Heart left ventricle (tissue), 16 donors: ENCODE measurements at places on chromosomes 12 and 14. TPM values are rescaled to one million over a fixed set of nuclear protein-coding genes. Genes with fewer than 3 reads are reported as not detected.
A peak's percentile ranks its signal among the peaks of the same experiment; 100 is the strongest.

PRIMA1 gene
- total RNA-seq, result 5.0 TPM

DEPDC4 gene
- total RNA-seq, result 0.37 TPM

GDF3 gene
- not detected for total RNA-seq

ZBTB25 gene
- 19.0 TPM for total RNA-seq

TRPV4 gene
- 0.31 TPM for total RNA-seq

ADCY6 gene
- 117 TPM for total RNA-seq

OR6C75 gene
- not detected for total RNA-seq

KCNA5 gene
- 2.2 TPM for total RNA-seq

TMEM19 gene
- total RNA-seq, result 33.0 TPM

BIN2 gene
- 0.90 TPM for total RNA-seq

CLEC4A gene
- not detected for total RNA-seq

POTEM gene
- not detected for total RNA-seq

BCL11B gene
- not detected for total RNA-seq

DNA sequence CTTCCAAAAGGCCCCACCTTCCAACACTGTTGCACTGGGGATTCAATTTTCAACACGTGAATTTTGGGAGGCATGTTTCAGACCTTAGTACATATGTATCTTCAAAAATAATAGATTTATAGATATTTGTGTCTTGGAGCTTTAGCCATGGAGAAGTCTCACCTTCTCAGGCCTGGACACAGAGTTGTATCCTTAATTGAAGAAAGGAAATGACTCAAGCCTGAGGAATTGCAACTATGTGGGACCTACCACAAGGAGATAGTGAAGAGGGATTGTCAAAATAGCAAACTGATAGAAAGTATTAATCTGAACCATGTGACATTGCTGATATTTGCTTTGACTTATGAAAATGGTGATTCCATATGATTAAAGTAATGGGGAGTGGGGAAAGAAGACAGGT is 89.8 kb downstream of the ACSS3 start:
- no peak for DNase-seq

DNA sequence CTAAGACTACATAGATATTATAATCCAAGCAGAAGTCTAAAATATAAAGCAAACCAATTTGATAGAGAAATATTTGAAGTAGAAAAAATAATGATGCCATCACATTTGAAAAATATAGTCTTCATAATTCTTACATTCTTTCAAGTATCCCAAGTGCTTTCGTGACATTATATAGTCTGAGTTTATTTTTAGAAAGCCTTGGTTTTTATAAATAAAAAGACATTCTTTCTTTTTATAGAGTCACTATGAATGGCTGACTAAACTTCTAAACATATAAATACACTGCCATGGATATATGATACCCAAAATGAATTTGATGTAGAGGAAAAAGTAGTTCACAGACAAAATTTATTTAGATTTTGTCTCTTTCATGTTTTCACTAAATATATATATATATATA is 135.1 kb upstream of the PDZRN4 start:
- DNase-seq, result no peak

DNA sequence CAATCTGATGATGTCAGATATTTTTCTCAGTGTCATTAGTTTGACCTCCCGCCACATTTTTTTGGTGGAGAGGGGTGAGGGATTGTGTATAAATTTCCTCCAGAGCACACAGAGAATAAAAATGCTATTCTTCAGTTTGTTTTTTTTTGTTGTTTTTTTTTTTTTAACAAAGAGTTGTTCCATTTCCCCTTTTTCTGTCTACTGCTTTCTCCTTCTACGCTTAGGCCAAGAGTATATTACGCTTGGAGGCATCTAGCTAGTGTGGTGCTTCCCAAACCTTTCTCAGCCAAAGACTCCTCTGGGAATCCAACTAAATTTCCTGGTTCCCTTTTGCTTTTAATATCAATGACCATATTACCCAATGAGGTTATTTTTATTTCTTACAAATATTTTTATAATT is 465.6 kb downstream of the ZFP36L1 start:
- DNase-seq, result no peak

DNA sequence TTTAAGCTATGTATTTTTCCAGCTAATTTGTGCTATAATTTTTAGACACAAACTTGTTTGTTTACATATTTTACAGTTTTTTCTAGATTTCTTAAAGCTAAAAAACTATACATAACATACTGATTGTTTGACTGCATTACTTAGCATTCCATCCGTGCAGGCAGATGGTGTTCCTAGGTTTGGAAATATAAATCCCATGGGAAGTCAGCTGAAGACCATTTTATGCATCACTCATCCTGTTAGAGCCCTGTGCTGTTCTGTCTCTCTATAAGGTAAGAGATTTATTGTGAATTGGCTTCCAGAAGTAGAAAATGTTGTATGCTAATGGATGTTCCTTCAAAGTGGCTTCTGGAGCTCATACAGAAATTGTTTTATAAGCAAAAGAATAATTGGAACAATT is 31.1 kb downstream of the RMST start:
- no peak for DNase-seq

DNA sequence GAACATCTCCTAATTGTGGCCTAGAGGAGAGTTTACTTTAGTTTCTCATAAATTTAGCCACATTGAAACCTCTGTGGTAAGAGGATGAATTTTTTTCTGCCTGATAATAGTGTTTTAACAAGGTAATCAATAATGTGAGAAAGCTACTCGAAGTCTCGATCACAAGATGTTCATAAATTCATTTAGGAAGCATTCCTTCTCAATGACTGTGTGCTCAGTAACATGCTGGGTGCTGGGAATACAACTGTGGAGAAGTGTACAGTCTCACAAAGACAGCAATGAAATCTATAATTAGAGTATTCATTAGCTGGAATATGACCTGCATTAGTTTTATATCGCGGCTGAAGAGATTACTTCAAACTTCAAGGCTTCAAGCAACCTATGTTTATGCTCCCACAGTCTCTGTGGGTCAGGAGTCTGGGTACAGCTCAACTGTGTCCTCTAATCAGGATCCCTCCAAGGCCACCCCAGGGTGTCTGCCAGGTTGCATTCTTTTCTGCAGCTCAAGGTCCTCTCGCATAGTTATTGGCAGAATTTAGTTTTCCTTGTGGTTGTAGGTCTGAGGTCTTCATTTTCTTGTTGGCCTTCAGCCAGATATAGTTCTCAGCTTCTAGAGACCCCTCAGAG is 167.6 kb downstream of the ANO4 start:
- DNase-seq, result no peak

GRCh38 chr12:46470036-46470627 is 97.6 kb upstream of the SLC38A2 start:
- DNase-seq, result no peak

DNA sequence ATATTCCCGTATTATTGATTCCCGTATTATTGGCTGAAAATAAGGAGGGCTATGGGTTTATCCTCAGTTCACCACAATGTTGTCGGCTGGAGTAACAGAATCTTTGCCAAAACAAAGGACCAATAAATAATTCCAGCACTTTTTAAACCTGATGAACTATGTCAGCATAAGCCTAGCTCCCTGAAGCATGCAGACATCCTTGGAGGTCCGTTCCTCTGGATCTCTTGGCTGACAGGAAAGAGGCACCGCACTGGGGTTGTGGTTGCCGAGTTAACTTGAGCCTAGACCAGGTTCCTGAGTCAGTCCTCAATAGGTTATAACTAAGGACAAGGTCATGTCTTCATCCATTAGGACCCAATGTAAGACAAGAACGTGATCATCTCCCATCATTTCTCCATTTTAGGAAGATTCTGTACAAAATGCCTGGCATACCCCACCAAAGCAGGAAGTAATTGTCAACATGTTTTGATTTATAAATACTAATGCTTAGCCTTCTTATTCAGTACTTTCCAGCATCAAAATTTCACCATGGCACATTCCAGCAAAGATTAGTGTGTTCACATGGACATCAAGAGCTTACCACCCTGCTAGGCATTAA is 36.6 kb downstream of the NID2 start:
- no peak for DNase-seq

GRCh38 chr12:85462888-85463287 is 182.9 kb downstream of the ALX1 start:
- no peak for DNase-seq

- DNase-seq, result no peak
Measured at GRCh38 chr14:57530571-57530970, 36.9 kb upstream of the CCDC198 start.

GRCh38 chr12:99875081-99875480 is 109.7 kb downstream of the ANKS1B start:
- no peak for DNase-seq

- no peak for DNase-seq
Measured at GRCh38 chr14:72699852-72700257, 194.0 kb downstream of the DPF3 start.

- no peak for DNase-seq
Measured at GRCh38 chr14:77122526-77123125, 19.0 kb downstream of the ZDHHC22 start.

DNA sequence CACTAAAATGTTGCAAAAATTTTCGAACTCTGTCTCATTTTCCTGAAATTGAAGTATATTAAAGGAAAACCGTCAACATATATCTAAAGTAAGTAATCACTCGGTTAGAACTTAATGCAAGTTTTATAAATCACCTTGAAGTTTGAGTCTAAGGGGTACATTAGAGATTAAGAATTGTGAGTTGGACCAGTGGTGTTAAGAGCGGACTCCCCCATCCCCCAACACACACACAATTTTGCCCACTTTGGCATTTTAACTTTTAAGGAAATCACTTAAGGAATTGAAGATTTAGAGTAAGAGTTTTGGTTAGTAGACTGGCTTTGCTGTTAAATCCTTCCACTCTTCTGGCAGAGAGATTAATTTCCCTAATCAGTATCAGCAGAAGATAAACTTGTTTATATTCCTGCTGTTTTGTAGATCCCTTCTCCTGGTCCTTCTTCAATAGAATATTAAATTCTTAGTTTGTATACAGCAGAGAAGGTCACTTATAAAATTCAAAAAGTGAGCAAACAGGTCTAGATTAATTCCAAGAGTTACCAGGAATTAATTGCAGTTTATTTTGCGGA is 1.5 kb downstream of the HIF1A start:
- DNase-seq, result no peak

GRCh38 chr12:7916936-7917335 is 19.1 kb downstream of the SLC2A3 start:
- no peak for DNase-seq

DNA sequence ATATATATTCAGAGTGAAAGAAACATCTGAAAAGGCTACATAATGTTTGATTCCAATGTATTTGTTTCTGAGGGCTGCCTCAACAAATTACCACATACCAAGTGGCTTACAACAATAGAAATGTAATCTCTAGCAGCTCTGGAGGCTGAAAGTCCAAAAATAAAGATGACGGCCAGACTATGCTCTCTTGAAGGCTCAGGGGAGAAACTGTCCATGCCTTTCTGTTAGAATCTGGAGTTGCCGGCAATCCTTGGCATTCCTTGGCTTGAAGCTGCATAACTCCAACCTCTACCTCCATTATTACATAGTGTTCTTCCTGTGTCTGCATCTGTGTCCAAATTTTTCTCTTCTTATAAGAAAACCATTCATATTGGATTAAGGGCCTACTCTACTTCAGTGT is 68.1 kb upstream of the PLEKHG7 start:
- DNase-seq, result no peak

DNA sequence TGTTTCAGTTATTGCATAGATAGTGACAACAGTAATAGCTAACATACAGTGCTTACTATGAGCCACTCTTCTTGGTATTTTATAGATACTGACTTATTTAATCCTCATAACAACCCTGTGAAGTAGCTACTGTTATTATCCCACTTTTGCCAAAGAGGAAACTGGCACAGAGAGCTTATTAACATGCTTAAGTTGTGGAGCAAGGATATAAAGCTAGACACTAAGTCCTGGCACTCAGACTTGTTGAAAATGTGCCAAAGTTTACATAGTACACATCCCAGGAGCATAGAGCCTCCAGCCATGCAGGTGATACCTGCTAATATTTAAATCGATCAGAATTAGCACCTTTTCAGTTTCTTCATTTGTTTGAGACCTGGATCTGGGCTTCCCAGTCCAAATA is 41.8 kb downstream of the VEZT start:
- DNase-seq, result no peak

GRCh38 chr14:68823434-68824206 is 30.8 kb upstream of the ZFP36L1 start:
- no peak for DNase-seq

GRCh38 chr12:124379938-124380754 is 85.3 kb downstream of the RFLNA start:
- peak; percentile 78 for DNase-seq

DNA sequence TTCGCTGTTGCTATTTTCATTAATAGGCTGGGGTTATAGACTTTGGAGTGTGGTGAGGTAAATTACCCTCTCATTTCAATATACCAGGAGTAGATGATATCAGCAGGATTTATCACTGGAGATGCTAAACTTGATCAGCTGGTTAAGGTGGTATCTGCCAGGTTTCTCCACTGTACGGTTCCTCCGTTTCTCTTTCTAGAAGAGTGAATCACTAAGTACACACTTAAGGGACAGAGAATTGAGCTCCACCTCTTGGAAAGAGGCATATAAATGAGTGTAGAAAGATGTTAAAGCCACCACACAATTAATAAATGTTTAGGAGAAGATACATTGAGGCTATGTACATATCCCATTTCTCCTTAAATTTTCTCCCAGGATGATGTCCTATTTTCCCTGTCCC is 277.4 kb upstream of the GRIP1 start:
- no peak for DNase-seq

- DNase-seq, result peak; percentile 66
Measured at GRCh38 chr14:92686900-92687427, 61.5 kb downstream of the LGMN start.

GRCh38 chr12:121494093-121494787 is 86.6 kb downstream of the KDM2B start:
- DNase-seq, result no peak

- DNase-seq, result no peak
Measured at GRCh38 chr12:95413576-95413975, 60.4 kb upstream of the METAP2 start.

DNA sequence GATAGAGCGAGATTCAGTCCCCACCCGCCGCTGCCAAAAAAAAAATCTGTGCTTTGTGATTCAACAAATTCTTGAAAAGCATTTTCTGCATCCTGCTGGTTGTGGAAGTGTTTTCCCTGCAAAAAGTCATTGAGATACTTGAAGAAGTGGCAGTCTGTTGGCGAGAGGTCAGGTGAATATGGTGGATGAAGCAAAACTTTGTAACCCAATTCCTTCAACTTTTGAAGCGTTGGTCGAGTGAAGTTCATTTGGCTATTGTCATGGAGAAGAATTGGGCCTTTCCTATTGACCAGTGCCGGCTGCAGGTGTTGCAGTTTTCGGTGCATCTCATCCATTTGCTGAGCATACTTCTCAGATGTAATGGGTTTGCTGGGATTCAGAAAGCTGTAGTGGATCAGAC is 20.9 kb downstream of the SRGAP1 start:
- no peak for DNase-seq

DNA sequence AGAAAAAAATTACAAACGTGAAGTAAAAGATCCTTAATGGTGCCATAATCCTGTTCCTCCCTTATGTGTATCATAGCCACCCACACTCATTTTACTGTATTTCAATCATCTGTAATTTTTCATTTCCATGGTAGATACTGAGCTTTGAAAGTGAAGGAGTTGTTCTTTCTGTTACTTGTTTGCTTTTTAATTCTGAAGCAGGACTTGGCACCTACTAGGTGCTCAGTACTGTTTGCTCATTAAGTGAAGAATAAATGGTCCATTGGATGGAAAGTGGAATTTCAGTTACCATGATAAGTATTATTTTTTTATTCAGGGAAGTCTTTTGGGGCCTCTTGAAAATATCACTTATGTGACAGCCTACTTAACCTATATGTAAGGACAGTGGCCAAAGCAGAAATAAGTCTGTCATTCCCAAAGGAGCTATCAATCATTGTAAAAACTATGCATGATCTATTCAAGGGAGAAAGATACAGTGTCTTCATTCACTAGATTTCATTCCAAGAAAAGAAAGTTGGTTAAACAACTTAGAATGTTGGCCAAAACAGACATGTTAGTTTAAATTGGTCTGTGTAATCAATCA is 1244.4 kb upstream of the SEL1L start:
- DNase-seq, result no peak
